ENCODE measurements at places on chromosomes 4 and X. TPM values are rescaled to one million over a fixed set of nuclear protein-coding genes. Genes with fewer than 3 reads are reported as not detected.

GRCh38 chr4:15194520-15194919 lies 192.2 kb downstream of the CPEB2 start:
- H3K4me1 ChIP-seq = no peaks in the 10 kb centered on the region
- H3K4me3 ChIP-seq = no peak overlapping the region
- DNase-seq = no peak
- no peak overlapping the region for H3K27ac ChIP-seq

GRCh38 chr4:7554905-7555304 lies 120.2 kb upstream of the PSAPL1 start:
- H3K4me3 ChIP-seq = no peak overlapping the region
- H3K27me3 ChIP-seq = no peaks in the 10 kb centered on the region
- no peaks in the 10 kb centered on the region for H3K36me3 ChIP-seq
- H3K4me1 ChIP-seq = no peaks in the 10 kb centered on the region
- H3K27ac ChIP-seq = no peak overlapping the region
- no peak for DNase-seq

DNA sequence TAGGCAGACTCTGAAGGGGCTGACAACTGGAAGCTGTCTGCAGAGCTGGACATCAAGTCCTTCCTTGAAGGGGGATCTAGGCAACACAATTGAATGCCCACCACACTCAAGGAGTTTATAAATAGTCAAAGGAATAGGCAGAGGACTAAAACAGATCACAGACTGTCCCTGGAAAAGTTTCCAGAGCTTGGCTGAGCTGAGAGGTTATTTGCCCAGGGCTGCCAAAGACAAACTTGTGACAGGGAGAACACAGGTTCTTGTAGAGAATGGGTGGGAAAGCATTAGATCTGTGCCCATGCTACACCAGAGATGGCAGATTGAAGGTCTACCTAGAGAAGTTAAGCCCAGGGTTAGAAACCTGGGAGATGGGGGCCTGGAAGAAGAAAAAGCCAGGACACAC lies 344.6 kb downstream of the MID1IP1 start:
- DNase-seq = no peak
- H3K27ac ChIP-seq = no peak overlapping the region
- H3K4me1 ChIP-seq = no peaks in the 10 kb centered on the region
- H3K27me3 ChIP-seq = no peaks in the 10 kb centered on the region

PRRG1 gene
- 16.2 TPM for total RNA-seq

WDR17 gene
- 5.6 TPM for total RNA-seq

AKAP4 gene
- not detected for total RNA-seq

PDCL2 gene
- total RNA-seq = not detected

DNA sequence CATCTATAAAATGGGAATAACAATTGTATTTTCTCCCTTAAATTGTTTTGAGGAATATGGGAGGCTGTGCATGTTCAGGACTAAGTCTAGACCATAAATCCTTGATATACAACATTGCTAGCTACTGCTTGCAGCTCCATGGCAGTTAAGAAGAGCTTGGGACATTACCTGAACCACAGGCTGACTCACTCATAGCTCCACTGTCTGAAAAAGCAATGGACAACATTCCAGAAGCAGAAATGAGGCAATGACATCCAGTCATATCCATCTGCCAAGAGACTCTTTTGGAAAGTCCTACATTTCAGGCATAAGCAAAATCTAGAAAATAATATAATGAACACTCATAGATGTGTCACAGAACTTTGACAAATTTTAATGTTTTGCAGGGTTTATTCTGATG lies 167.3 kb upstream of the LEF1 start:
- peaks cover 4% of the 10 kb centered on the region for H3K4me1 ChIP-seq
- no peak overlapping the region for H3K4me3 ChIP-seq
- no peaks in the 10 kb centered on the region for H3K27me3 ChIP-seq
- no peaks in the 10 kb centered on the region for H3K36me3 ChIP-seq
- no peak overlapping the region for H3K27ac ChIP-seq

Data from lower lobe of right lung (tissue), 2 donors.